Activated CD8-positive, alpha-beta memory T cell treated with anti-CD3 and anti-CD28 coated beads for 48 hours (primary cell): ENCODE measurements at places on chromosomes 6 and 20.

DNA sequence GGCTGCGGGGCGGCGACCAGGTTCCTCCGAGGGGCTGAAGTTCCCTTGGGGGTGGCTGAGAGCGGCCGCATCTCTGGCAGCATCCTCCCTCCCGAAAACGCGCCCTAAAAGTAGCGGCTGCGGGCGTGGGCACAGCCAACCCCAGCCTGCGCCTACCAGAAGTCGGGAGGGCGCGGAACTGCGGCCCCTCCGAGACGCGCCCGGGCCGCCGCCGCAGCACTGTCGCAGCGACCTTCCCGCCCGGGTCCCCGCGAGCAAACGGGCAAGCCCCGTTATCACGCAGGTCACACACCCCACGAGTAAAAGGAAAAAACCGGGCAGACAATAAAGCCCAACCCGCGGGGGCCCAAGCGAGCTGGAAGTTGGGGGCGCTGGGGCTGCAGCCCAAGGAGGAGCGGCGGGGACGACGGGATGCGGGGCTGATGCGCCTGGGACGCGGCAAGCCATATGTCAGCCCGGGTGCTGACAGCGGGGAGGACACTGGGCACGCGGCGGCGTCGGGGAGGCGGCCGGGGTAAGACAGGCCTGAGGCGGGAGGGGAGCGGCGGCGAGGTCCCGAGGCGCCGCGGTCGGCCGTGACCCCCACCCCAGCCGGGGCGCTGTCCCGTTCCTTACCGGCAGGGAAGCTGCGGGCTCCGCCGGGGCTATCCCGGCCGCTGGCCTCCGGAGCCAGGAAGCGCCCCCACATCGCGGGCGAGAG is 659 bp downstream of the CEP85L start:
- DNase-seq = peak; percentile 20

DNA sequence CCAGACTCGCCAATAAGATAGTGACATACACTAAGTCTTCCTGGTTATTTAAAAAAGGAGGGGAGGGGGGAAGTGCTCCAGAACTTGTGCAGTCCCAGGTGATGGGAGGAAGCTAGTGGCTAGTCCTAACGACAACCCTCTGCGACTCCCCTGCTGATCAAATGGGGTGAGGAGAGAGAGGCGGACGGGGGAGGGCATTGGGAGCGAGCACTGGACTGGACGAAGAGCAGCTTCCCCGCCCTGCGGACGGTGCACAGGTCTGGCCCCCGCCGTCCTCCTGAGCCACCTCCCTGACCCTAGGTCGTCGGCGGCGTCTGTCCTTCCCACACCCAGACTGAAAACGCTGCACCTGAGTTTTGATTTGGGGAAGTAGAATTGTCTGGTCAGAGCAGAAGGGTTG is 2.2 kb upstream of the OLIG3 start:
- DNase-seq = no peak

DNA sequence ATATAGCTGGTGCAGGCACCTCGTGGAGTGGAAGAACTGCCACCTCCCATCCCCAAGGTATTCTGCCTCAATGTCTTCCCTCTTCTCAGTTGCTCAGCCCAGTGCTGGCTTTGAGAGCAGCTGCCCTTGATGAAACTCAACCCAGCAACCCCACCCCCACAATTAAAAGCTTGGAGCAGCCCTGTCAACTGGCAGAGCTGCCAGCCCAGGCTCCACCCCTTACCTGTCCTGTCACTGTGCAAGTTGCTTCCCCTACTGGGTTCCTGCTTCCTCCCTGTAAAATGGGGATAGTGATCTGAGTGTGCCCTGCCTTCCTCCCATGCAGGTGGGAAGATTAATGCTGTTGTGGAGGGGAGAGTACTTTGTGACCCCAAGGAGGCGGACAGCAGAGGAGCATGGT is 4.5 kb downstream of the TMEM63B start:
- no peak for DNase-seq

DNA sequence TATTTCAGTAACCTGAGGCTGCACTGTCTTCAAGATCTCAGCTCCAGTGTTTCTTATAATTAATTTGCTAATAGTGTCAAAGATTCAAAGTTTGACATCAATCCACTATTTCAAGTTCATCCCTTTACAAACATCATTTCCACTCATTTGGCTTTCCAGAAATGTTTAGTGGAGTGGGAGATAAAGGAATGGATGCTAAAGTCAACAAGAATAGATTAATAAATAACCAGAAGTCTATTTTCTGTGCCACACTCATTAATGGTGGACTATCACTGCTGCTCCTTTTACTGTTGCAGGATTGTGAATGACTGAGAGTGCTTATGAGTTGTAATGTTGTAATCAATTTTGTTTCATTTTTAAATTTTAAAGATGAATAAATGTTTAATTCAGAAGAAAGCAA is 28.4 kb upstream of the EPM2A start:
- DNase-seq = no peak

- DNase-seq = no peak
Observed at GRCh38 chr20:32010101-32010500, at the start of gene CCM2L. Gene CCM2L (plus strand): TSS chr20:32010438. CDS start chr20:32010455, 17 bp downstream.

DNA sequence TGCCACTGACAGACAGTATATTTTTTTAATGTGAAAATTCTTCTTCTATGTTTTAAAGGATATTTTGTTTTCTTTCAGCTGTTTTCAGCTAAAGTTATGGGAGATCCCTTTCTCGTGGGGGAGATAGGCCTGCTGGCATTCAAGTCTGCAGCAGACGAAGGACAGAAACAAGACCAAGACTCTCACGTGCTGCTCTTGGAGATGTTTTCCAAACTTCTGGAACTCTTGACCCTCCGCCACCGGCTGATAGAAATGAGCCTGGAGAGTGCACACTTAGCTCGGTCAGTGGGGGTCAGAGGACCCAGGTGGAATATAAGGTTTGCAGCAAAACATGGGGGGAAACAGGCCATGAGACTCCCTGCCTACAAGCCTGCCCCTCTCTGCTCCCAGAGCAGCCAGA is 120.5 kb downstream of the CD164 start:
- no peak for DNase-seq

DNA sequence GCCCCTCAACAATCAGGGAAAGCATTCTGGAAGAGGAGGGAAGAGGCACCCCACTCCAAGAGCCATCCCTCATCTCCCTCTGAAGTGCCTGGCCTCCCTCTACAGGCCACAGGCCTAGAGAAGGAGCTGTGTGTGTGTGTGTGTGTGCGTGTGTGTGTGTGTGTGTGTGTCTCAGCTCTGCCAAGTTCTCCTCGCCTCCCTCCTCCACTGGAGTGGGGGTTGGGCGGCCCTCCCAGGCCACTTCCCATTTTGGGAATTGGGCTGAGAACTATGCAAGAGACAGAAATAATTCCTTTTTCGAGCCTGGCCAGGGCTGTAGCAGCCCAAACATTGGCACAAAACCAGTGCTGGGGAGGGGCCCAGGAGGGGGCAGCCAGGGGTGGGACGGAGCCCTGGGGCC is 35.7 kb downstream of the KCNB1 start:
- no peak for DNase-seq

DNA sequence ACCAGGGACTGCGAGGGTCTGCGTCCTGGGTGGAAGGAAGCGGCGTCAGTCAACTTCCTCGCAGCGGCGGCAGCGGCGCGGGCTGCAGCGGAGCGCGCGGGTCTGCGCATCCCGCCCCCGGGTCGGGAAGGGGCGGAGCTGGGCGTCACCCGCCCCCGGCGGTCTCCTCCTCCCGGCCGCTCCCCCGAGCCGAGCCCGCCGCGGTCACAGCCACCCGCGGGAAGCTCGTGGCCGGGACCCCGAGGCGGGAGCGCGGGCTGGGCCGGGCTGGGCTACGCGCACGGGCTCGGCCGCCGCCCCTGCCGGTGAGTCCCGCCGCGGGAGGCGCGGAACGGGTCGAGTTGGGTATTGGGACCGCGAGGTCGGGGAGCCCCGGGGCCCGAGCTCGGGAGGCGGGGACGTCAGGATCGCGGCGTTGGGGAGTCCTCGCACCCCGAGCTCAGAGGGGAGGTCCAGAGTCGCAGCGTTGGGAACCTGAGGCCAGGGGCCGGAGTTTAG is at the start of gene PAQR8:
PAQR8 (plus strand) TSS at position 207 of the 498 bp plus-strand sequence. CDS start 41,063 bp downstream, outside the sequence.
- peak; percentile 72 for DNase-seq

- DNase-seq = no peak
Observed at GRCh38 chr6:108621117-108621516, 60.4 kb downstream of the FOXO3 start.

DNA sequence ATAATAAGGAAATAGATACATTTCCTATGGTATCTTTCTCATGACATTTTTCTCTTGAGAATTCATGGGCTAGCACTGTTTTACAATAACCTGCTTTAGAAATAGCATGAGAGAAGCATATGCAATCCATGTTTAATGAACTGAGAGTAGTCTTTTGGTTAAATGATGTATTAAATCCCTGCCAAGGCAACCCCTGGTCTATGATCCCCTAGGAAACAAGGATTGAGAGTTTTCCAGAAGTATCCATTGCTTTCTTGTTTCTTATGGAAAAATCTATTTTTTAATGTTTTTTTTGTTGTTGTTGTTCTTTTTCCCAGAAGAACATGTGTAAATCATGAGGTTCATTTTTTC is 390.5 kb upstream of the HSF2 start:
- no peak for DNase-seq
